ENCODE measurements at places on chromosomes 11 and 22.

GRCh38 chr22:45503050-45503815 is 550 bp downstream of the FBLN1 start:
- DNase-seq = no peak

DNA sequence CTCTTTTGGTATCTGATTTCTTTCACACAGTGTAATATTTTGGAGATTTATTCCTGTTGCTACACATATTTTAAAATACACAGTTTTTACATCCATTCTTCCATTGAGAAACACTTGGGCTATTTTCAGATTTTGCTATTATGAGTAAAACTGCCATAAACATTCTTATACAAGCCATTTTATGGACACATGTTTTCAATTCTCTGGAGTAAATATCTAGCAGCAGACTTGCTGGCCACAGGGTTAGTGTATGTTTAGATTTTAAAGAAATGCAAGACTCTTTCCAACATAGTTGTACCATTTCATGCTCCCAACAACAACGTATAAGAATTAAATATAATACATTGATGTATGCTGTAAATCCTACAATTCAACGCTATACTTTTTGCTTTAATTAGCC is 360.8 kb upstream of the PITPNB start:
- DNase-seq = no peak

DNA sequence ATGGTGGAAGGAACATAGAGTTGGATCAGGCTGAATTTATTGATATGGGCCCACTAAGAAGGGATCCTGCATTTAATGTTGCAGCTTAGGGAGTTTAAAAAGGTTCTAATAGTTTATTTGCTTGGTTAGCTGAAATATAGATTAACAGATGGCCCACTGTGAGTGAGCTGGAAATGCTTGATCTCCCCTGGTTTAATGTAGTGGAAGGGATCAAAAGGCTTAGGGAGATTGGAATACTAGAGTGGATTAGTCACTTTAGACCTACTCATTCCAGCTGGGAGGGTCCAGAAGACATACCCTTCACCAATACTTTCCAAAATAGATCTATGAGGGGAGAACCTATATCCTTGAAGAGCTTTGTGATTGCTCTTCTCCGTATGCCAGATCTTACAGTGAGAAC is 130.1 kb upstream of the ZC3H12C start:
- no peak for DNase-seq

DNA sequence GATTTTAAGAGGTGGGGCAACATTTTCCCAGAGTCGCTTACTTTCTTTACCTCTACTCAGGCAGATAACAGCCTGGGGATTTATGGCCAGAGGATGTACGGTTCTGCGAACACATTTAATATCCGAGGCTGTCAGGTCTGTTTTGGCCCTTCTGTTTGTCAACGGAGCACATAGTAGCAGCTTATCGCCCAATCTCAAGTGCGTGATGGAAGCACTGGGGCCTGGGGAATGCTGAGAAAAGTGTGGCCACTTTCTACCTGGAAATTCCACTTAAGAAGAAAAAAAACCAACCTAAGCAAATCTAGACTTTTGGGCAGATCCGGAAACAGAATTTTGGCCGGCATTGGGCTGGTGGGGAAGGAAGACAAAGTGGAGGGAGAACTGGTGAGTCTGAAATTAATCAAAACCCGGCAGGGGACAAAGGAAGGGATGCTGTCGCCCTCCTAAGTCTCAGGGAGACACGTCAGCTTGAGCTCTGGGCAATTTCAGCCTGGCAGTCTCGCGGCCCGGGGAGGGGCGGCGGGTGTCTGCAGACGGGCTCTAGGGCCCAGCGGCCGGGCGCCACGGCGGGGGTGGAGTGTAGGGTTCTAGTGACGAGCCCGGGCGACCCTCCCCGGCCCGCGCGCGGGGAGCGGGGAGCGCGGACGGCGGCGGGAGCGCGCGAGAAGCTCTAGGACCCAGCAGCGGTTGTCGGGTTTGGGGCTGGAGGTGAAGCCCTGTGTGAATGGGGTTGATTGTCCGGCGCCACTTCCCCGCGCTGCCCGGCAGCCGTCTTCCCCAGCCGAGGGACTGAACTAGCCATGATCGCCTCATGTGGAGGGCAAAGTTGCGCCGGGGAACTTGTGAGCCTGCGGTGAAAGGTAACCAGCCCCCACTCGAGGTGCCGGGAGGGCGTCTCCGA is at the start of gene AMOTL1:
Gene AMOTL1, plus strand, starts transcription at position 656 of the 901 bp plus-strand sequence. Its CDS starts 156 bp downstream, at position 812.
- peak; percentile 93 for DNase-seq

Measured in NCI-H345 (cell line).